ENCODE measurements at places on chromosomes 7 and 10.

- no peak for DNase-seq
Observed at GRCh38 chr7:119562839-119563238, 710.1 kb upstream of the KCND2 start.

GRCh38 chr7:86981127-86981526 lies 78.3 kb downstream of the ELAPOR2 start:
- DNase-seq = no peak

GRCh38 chr10:100939763-100940344 lies 27.1 kb downstream of the SLF2 start:
- peak; percentile 58 for DNase-seq

- DNase-seq = no peak
Observed at GRCh38 chr10:121465215-121465614, 133.0 kb downstream of the FGFR2 start.

DNA sequence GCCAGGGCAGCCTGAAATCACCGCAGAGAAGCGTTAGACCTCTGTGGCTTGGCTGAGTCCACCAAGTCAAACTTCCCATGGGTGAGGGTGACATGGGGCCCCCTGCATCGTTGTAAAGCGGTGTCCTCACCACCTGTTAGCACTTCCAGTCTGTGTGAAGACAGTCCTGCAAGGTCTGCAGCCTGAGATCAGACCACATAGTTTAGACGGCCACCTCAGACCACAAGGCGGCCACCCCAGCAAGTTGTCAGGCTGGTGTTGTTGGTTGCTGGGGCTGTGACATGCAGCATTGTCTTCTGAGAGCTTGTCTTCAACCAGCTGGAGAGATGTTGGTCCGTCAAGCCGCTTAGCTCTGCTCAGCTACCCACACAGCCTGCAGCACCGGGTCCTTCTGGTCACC lies 44.1 kb upstream of the TARP start:
- DNase-seq = no peak

- peak; percentile 55 for DNase-seq
Observed at GRCh38 chr10:49161411-49161997, 26.7 kb downstream of the TMEM273 start.

- no peak for DNase-seq
Observed at GRCh38 chr10:31770307-31770902, 158.2 kb downstream of the ARHGAP12 start.

- DNase-seq = no peak
Observed at GRCh38 chr10:126015413-126015812, 119.0 kb downstream of the FANK1 start.

DNA sequence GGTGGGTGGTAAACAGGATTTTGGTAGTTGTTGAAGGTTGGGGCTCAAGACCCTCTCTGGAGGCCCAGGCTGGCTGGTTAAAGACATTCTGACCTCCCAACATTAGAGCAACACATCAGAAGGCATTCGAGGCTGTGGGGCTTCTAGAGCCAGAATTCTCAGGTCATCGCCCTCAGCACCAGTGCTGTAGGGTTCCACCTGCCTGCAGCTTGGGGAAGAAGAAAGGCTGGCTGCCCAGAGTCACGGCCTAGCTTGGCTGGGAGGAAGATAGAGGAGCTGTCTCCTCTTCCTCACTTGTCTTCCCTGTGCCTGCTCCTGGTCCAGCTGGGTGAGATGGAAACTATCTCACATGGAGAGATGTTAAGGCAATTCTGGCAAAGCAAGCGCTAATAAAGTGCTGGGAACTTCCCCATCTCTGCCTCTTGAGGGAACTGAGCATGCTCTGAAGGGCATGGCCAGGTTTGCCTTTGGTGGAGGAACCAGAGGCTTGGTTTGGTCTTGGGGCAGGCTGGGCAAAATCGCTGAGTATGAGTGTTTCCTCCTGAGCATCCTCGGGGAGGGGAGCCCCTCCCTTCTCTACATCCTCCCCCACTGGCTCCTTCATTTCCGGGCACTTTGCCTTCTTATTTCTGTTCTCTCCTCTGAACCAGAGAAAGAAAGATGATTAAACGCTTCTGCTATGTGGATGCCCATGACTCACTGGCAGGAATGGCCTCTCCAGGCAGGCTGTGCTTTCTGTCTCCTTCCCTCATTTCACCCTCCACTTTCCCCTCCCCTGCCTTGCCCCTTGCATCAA lies 509.0 kb upstream of the PODXL start:
- DNase-seq = peak; percentile 97

GRCh38 chr10:61830072-61830845 lies 71.2 kb upstream of the ARID5B start:
- DNase-seq = no peak

DNA sequence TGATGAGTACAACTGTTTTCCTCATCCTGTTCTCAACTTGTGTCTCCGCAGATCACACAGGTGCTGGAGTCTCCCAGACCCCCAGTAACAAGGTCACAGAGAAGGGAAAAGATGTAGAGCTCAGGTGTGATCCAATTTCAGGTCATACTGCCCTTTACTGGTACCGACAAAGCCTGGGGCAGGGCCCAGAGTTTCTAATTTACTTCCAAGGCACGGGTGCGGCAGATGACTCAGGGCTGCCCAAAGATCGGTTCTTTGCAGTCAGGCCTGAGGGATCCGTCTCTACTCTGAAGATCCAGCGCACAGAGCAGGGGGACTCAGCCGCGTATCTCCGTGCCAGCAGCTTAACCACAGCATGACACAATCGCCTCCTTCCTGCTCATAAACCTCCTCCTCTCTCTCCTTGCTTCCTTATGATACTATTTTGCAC lies 126.7 kb upstream of the PRSS58 start:
- DNase-seq = peak; percentile 93

- DNase-seq = no peak
Observed at GRCh38 chr10:31457858-31458257, 138.8 kb downstream of the ZEB1 start.

- DNase-seq = peak; percentile 67
Observed at GRCh38 chr10:106705681-106706100, 458.8 kb downstream of the SORCS1 start.

- DNase-seq = no peak
Observed at GRCh38 chr7:154559454-154559853, 443.5 kb downstream of the PAXIP1 start.

DNA sequence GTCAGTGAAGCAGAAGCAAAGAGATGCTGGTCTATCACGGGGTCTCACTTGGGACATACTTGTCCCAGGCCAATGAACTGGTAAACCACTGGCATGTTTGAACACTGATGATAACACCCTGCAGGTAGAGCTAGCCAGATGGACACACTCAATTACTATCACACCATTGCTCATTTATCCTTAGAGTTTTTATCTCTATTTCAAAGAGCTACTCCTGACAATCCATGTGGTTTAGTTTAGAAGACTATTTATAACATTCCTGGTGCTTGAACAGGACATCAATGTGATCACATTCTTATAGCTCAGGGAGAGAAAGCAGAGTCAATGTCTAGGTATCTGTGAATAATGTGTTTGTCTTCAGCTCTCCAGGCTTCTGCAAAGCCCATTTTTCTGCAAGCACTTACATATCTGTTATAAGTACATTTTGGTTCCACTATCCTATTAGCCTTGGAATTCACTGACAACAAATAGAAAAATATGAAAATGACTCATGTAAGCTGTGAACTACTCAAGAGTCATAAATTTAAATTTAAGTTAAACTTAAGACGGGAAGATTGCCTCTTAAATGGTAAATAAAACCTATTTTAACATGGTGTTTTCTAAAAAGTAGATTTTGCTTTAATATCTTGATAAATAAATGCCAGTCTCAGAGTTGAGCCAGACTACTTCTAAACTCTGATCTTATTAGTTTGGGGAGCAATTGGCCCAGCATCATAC lies 106.7 kb upstream of the MBL2 start:
- DNase-seq = no peak

DNA sequence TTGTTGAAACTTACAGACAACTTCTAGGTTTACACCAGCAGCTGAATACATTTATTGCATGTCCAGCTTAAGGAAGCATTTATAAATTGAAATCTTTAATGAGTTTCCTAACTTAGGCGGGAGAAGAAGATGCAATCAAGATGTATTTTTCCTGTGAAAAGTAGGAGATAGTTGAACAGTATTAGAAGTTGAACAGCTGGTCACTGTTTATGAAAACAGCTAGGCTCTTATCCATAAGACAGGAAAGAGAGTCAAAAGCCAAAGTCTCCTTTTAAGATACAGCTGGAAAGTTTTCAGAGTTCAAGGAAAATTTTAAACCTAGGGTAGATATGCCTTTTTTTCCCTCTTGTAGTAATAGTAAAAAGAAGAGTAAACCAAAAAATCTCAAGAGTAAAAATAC lies 236.1 kb upstream of the FERD3L start:
- no peak for DNase-seq

- DNase-seq = no peak
Observed at GRCh38 chr7:32591938-32592337, 96.6 kb downstream of the AVL9 start.

Measured in EL (cell line).